ENCODE measurements at places on chromosomes 7 and 10.
A peak's percentile ranks its signal among the peaks of the same experiment; 100 is the strongest.

DNA sequence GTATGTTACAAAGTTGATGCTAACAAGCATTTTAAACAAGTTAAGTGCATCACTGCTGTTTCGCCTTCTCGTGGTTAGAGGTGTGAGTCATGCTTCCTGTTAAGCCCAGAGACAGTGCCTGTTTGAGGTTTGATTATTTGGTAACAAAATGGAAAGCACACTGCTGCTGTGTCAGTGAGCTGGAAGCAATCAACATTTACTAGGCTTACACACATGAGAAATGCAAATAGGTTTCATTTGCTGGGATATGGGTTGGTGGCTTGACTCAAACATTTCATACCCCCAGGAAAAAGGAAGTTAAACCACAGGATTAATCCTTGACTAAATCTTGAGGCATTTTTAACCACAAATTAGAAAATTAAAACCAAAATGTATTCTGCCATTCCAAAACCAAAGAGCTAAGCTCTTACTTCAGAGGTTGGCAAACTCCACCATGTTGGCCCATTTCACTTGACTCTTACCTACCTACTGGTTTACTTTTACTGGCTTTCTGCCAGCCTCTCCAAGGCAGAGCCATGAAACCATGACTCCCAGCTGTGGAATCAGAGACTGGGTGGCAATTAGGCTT lies 139.2 kb downstream of the ETV1 start:
- peak; percentile 59 for DNase-seq

GRCh38 chr10:45432700-45433472 lies 58.9 kb downstream of the ALOX5 start:
- DNase-seq = no peak

GRCh38 chr7:20562461-20562860 lies 53.0 kb upstream of the ABCB5 start:
- no peak for DNase-seq

- DNase-seq = no peak
Measured at GRCh38 chr10:103280506-103280905, 3.6 kb downstream of the INA start.

GRCh38 chr10:12796401-12797160 lies 204.9 kb downstream of the CCDC3 start:
- DNase-seq = no peak

DNA sequence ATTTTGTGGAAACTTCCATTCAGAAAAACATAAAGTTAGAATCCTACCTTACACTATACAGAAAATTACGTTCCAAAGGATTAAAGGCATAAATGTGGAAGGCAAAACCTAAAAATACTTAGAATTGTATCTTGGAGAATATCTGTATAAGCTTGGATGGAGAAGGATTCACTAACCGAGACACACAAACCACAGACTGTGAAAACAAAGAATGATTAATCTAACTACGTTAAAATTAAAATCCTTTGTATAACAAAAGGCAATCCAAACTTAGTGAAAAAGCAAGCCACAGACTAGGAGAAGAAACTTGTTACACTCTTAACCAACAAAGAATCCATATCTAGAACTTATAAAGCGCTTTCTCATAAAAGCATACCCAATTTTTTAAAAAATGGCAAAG lies 678.8 kb downstream of the INHBA start:
- DNase-seq = no peak

- no peak for DNase-seq
Measured at GRCh38 chr10:7302930-7303557, 107.8 kb downstream of the SFMBT2 start.

GRCh38 chr7:120404042-120404441 lies 131.1 kb downstream of the KCND2 start:
- DNase-seq = no peak

DNA sequence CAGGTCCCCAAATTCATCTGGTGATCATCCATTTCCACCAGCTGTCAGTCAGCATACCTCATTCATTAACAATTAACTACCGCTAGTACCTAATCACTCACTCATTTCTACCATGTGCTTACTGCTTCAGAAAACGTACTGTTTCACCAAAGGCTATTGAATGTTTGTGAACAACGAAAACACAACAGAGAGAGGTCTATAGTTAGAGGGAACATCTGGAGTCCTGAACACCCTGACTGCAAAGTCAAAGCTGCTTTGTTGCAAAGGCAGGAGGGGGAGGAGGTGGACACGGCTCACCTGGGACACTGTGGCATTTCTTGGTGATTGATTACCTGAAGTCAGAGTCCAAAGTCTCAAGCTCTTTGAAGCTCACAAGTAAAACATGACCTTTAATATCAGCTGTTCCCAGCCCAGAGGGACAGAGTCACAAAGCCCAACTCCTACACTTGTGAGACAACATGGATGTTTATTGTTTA lies 342.3 kb upstream of the ADARB2 start:
- no peak for DNase-seq

DNA sequence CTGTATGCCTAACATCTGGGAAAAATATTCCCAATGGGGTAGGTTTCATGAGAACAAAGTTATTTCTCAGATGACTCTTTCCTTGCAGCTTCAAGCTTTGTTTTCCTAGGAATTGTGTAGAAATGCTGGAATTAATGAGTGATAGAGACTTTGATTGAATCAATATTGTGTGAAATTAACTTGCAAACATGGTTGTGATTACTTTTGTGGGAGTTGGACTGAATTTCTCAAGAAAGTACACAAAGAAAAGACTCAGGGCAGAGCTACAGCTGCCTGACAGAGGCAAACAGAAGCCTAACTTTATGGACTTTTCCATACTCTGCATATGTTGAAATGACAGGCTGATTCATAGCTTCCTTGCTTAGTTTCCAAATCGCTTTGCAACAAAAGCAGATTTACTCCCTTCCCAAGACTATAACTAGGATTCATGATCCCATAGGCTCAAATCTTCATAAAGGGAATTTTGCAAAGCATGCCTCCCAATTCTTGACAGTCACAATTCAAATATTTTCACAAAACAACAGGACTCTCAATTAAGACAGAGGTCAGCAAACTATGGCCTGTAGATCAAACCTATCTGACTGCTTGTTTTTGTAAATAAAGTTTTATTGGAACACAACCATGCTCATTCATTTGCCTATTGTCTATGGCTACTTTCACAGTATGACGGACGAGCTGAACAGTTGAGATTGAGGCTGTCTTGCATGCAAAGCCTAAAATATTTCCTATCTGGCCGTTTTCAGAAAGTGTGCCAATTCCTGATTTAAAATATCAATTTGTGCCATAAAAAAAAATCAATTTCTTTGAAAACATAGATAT lies 27.6 kb downstream of the NRP1 start:
- no peak for DNase-seq

DNA sequence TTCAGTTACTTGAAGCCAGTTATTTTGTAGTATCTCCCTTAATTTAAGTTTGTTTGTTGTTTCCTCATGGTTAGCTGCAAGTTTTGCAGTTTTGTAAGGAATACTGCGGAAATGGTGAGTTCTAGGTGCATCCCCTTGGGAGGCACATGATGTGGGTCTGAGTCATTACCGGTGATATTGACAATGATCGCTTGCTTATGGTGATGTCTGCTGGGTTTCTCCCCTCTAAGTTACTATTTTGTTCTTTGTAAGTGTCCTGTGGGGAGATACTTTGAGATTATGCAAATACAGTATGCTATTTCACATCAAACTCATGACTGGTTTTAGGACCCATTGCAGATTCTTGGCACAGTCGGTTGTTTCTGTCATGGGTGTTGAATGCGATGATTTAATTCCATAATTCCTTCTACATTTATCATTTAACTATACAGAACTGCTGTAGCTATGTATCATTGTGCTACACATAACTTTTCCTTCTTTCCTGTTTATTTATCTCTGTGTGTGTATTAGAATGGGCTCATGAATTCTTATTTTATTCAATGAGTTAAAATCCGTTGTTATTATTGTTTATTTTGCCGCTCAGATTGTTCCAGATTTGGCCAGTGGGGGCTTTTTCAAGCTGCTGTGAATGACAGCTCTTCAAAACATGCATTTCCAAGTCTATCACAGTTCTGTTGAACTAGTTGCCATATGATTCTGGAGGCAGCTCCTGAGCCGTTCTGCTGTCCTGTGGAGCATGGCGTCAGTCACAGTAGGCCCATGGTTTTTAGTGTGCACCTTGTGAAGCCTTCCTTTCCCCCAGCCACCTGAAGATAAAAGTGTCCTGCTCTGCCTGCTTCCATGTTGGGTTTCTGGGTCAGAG lies 18.4 kb downstream of the TSPAN14 start:
- no peak for DNase-seq

- DNase-seq = no peak
Measured at GRCh38 chr10:53009961-53010907, 237.7 kb upstream of the MBL2 start.

DNA sequence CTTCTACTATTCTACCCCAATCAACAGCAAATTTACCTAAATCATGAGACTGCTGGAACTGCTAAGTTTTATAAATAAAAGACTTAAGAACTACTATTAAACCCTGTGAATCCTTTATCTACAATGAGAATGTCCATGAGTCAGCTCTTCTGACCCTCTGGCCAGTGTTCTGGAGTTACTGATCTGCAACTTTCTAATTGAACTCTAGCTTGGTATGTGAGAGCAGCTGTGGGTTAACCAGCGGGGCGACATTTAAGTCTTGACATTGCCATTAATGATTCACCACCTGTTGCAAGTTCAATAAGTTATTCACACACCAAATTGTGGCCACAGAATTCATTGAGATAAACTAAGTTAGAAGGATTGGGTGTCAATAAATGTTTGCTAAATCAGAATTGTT lies 359.8 kb downstream of the PCDH15 start:
- DNase-seq = no peak

- no peak for DNase-seq
Measured at GRCh38 chr7:28272461-28272877, 91.9 kb upstream of the JAZF1 start.

DNA sequence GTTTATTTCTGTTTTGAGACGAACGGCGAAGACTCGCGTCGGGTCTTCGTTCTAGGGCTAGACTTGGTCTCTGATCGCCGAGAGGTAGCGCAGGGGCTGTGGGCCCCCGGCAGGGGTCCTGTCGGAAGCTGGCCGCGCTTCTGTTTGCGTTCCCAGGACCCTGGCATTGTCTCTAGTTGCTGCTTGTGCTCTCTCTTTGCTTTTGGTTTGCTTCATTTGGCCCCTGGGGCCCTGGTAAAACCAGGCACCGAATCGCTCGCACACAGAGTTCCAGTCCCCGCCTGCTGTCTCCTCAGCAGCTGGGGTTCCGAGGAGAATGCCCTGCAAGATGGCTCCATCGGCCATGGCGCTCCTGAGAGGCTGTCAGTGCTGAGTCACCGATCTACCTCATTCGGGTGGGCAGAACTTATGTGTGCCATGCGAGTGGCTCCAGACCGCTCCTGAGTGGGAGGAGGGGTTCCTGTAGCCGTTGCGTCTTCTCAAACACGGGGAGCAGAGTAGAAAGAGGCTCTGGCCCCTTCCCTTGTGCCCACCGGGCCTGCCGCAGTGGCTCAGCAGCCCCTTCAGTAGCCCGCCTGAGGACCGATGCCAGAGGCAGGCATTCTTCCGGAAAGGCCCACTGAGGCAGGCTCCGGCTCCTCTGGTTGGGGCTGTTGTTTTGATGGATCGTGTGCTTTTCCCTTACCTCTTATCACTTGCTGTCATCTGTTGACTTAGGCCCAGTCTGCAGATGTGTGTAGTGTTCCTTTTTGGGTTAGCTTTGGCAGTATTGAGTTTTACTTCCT lies 826 bp downstream of the CHPF2 start:
- DNase-seq = no peak

DNA sequence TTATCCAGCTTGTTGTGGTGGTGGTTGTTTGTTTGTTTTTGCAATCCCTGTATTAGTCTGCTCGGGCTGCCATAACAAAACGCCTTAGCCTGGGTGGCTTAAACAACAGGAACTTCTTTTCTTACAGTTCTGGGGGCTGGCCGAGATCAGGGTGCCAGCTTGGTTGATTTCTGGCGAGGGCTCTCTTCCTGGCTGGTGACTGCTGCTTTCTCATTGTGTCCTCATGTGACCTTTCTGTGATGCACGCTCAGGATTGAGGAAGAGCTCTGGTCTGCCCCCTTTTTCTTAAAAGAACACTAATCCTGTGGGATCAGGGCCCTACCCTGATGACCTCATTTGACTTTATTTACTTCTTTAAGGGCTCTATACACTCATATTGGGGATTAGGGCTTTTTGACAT lies 107.1 kb upstream of the NRP1 start:
- no peak for DNase-seq

DNA sequence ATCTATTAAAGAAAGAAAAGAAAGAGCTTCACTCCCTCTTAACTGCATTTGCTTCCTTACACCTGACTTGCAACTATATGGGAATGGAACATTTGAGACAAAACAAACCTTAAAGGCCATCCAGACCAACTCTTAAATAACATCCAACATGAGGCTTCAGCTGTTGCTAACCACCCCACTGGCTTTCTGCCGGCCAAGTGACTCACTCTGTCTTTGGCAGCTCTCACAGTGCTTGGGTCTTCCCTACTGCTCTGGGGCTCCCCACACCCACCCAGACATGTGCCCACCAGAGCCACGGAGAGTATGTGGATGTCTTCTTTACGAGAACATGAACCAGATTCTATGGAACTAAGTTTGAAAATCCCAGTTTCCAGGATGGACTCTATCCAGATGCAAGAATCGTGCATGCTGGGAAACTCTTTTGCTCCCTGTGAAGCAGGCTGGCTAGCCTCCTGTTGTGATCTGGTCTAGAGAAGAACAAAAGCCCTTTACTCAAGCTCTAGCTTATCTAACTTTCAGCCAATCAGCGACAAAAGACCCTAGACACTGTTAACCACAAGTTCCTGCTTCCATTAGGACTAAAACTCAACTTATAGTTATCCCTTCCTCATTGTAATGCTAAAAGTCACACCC lies 245.7 kb downstream of the TCERG1L start:
- no peak for DNase-seq

- DNase-seq = no peak
Measured at GRCh38 chr10:35232527-35232926, 103.8 kb upstream of the CCNY start.

DNA sequence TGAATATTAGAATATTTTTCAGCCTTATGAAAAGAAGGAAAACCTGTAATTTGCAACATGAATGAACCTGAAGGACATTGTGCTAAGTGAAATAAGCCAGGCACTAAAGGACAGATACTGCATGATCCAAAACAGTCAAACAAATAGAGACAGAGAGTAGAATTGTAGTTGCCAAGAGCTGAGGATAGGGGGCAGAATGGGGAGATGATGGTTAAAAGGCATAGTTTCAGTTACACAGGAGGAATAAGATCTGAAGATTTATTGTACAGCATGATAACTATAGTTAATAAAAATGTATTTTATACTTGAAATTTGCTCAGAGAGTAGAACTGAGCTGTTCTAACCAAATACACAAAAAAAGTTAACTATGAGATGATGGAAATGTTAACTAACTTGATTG lies 149.0 kb upstream of the TMEM106B start:
- no peak for DNase-seq

GRCh38 chr10:48284002-48284546 lies 9.6 kb upstream of the FRMPD2 start:
- no peak for DNase-seq

GRCh38 chr10:131853610-131853964 lies 47.2 kb upstream of the PPP2R2D start:
- DNase-seq = no peak
